Activated CD4-positive, alpha-beta T cell treated with anti-CD3 and anti-CD28 coated beads for 24 hours (primary cell): ENCODE measurements at places on chromosomes 5 and 9.

- DNase-seq = no peak
Measured at GRCh38 chr5:160341309-160341870, 29.0 kb upstream of the CCNJL start.

DNA sequence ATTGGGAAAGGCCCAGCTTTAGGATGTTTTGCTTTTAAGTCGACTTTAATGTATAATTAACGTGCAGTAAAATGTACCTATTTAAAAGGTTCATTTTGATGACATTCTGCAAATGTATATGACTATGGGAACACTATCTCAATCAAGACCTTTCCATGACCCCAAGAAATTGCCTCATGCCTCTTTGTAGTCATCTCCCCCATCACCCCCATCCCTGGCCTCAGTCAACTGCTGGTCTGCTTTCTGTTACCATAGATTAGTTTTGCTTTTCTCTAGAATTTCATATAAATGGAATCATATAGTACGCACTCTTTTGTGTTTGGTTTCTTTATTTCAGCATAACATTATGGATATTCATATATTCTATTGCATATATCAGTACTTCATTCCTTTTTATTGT, 80.7 kb upstream of the C9orf72 start:
- DNase-seq = no peak

DNA sequence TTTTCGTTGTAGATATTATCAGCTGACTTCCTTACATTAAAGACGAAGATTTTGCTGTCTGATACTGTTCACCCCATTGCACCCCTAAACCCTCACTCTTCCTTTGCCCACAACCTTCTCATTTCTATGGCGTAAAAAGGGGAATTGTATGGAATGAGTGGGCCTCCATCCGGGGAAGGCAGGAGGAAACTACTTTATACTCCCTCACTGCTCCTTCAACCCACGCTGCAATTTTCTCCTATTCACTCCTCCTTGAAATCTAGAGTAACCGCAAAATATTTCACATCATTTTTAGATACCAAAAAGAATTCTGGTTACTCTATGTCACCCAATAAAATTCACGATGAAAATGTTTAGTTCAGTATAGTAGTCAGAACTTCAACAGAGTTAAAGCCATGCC, 330.8 kb downstream of the DIRAS2 start:
- DNase-seq = no peak

DNA sequence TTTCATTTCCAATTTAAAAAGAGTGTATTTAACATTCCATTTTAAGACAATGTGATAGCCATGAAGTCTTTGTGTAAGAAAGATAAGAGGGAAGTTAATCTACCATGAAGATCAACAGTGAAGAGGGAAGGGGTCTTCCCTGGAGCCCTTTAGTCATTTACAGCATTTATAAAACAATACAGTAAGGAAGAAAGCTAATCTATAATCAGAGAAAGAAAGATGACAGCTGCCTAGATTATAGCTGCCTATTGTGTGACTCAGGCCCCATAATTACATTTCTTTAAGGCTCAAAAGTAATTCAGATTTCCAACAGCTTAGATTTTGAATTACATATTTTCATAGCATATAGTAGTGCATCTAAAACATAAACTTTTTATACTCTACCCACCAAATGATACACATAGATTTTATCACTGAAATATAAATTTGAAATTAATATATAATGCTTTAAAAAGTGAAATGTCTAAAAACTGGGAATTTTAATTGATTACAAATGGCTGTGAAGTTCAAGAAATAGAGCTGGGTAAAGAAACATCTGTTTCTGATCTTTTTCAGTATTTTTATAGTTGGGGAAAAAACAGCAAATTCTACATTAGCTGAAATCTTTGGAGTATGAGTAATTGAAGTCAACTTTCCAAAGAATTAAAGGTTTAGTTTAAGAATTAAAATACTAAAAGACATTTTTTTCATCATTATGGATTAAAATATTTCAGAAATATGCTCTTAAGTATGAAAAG, 89.6 kb downstream of the RIC1 start:
- DNase-seq = no peak

GRCh38 chr9:82584349-82584863, 478.5 kb downstream of the RASEF start:
- no peak for DNase-seq

- no peak for DNase-seq
Measured at GRCh38 chr5:127441799-127442484, 75.5 kb upstream of the PRRC1 start.

GRCh38 chr5:171416160-171417049, 3.0 kb upstream of the FGF18 start:
- no peak for DNase-seq

- no peak for DNase-seq
Measured at GRCh38 chr5:172077664-172078425, 71.4 kb upstream of the FBXW11 start.

GRCh38 chr5:111173476-111173875, 50.7 kb upstream of the CAMK4 start:
- no peak for DNase-seq

DNA sequence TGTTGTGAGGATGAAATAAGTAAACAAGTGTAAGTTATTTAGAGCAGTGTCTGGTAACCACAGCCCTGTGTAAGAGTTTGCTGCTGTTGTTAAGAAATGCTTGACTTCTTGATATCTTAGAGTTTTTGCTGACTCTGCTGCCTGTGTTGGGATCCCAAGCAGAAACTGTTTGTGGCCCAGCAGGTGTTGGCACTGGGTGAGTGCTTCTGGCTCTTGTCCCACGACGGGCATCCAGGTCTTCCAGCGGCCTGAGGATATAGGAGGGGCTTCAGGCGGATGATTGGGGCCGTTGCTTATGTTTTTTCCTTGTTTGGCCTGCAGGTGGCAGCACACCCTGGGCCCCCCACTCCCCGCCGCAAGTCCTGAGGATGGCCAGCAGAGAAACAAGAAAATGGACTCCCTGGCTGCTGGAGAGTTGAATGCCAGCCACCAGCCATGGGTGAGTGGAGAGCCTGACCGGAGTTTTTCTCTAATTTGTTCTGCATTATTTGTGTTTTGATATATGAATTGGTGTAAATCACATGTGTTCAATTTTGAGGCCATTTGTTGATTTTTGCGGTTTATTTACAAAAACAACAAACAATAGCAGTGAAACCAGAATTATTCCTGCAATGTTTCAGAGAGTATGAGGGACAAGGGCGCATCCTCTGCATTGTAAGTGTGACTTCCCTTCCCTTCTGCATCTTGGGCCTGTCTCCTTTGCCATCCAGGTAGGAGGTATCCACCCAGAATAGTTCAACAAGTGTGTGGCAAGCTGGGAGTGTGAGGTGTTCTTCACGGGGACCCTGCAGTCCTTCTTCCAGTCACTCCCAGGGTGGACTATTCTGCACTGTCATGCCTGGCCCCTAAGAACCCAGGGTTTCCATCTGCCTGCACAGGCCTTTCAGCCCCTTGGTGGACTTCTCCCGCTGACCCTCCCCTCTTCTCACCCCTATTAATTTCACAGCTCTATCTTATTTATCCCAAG, 50.3 kb downstream of the SLC22A5 start:
- peak; percentile 45 for DNase-seq

GRCh38 chr9:86600977-86601376, 246.8 kb upstream of the TUT7 start:
- DNase-seq = no peak

- no peak for DNase-seq
Measured at GRCh38 chr9:93930070-93930469, 25.1 kb downstream of the BARX1 start.

DNA sequence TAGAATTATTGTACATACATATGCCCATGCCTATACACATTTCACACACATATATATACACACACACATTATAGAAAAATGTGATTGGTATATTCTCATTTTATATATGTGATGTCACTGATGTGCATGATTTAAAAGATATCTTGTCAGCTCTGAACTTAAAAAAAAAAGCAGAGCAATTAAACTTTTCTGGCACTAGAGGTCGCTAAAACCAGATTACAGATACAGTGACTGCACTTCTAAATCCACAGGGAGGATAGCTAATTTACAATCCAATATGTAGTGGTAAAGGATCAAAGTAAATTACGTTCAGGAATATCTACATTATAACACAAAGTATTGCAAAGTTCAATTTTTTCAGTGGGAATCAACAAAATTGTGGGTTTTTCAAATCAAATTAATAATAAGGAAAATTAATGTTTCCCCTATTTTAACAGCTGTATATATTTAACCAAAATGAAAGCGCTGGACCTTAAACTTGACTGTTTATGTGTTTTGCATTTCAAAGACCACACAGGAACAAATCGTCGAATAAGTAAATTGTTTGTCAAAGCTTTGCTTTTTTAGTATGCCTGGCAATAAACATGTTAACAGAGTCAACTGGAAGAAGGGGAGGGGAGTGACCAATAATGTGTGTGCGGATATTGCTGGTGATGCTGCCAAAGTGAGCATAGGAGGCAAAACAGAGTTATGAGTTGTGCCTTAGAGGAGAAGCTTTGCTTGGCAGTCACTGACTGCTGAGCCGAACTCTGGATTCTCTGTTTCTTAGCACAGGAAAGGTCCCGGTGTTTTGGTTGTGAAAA, 1201.4 kb upstream of the C9orf72 start:
- DNase-seq = no peak

DNA sequence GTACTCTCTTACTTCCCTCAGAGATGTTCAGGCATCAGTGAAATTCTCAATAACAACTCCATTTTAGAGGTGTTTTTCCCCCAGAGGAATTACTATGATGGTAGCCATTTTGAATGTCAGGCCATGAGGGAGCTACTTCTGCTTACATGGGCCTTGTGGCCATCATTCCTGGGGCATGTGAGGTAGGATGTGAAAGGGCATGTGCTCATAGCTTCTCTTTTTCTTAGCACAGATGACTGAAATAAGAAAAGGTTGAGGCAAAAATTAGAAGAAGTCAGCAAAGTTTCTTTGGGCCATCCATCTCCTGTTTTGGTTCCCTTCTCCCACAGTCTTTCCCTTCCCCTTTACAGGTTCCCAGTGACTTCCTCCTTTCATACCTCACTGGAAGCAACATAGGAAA, 68.8 kb downstream of the FEM1C start:
- DNase-seq = no peak

- no peak for DNase-seq
Measured at GRCh38 chr5:124599028-124599973, 147.1 kb downstream of the ZNF608 start.

DNA sequence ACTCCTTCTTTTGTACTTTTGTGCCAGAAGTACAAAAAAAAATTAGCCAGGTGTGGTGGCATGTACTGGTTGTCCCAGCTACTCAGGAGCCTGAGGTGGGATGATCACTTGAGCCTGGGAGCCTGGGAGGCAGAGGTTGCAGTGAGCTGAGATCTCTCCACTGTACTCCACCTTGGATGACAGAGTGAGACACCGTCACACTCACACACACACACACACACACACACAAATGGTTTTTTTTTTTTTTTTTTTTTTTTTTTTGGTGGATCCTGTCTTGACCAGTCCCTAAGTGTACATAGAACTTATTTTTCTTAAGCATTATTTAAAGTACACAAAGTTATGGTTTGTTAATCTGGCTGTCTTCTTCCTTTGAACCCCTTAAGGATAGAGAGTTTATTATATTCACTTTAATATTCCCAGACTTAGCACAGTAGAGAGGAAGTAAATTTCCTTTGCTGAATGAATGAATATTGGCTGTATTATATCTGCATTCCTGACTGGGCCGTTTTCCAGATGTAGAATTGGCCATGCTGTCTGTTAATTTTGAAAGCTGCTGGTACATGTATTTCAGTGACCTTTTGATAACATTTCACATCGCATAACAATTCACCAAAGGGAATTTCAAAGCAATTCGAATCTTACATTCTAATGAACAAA, 429.0 kb upstream of the ZNF608 start:
- DNase-seq = no peak

DNA sequence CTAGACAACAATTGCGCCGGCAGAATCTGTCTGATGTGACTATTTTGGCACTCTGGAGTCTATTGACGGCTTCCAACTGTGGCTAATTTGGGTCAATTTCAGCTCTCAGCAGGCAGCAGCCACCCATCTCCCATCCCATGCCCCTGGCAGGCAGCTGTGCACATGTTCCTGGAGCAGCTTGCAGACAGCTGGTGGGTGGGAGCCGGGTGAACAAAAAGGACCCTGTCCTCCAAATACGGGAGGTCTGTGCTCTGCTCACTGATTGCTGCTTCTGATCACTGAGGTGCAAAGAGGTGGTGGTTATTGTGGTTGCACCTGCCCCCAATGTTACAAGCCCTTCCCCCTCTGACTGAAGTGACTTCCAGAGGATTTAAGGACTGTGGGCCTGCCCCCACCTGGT, 45.0 kb upstream of the N4BP3 start:
- DNase-seq = no peak

DNA sequence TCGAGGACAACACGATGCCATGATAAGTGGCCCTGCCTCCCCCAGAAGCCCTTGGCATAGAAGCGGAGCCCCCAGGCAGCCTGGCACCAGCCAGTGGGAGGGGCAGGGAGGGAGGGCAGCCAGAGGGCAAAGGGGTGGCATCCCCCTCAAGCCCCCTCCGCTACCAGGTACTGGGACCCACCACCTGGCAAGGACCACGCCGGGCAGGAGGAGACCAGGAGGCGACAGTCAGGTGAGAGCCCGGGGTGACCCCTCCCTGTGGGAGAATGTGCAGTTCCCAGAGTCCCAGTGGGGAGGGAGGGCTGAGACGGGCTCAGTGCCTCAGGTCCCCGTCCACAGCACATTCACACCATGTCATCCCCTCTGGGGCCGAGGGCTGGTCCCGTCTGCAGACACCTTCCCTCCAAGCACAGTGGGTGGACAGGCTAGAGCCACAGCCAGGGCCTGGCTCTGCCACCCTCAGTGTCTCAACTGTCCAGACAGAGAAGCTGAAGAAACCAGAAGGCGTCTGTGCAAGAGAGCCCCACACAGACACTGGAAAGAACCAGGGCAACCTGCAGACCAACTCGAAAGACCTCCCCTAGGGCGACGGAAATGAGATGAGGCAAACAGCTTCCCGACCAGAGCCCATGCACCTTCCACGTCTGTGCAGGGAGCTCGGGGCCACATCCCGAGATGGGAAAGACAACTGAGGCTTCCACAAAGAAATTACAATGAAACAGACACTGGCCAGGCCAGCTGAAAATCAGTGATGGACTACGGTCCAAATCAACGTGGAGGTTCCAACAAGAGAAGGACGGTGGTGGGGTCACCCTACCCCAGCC, 11.1 kb downstream of the BRD3 start:
- DNase-seq = no peak

GRCh38 chr9:137454145-137454596, 5.0 kb downstream of the NSMF start:
- DNase-seq = no peak

GRCh38 chr9:126326228-126327005, at the start of gene MVB12B:
TSS of gene MVB12B (plus strand) at chr9:126326829. CDS start at chr9:126326930, 101 bp downstream.
- peak; percentile 25 for DNase-seq

DNA sequence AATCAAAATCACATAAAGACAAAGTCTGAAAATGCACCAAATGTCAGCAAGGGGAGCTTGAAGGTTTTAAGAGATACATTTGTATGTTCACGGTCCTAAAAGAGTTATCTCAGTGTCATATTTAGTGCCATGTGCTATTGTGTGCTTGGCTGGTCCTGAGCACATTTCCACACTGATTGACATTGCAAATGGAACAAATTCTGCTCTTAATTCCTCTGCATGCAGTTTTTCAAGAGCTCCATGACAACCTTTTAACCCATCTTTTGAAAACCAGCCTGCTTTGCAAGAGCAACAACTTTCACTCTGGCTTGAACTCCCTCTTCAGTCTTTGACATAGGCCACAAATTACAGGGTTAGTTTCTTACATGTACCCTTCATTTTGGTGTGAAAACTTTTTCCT, 175.4 kb upstream of the ACTBL2 start:
- DNase-seq = no peak

- no peak for DNase-seq
Measured at GRCh38 chr9:27537756-27538155, 8.1 kb upstream of the MOB3B start.
